ENCODE measurements at places on chromosomes 7 and 10.
A peak's percentile ranks its signal among the peaks of the same experiment; 100 is the strongest.

DNA sequence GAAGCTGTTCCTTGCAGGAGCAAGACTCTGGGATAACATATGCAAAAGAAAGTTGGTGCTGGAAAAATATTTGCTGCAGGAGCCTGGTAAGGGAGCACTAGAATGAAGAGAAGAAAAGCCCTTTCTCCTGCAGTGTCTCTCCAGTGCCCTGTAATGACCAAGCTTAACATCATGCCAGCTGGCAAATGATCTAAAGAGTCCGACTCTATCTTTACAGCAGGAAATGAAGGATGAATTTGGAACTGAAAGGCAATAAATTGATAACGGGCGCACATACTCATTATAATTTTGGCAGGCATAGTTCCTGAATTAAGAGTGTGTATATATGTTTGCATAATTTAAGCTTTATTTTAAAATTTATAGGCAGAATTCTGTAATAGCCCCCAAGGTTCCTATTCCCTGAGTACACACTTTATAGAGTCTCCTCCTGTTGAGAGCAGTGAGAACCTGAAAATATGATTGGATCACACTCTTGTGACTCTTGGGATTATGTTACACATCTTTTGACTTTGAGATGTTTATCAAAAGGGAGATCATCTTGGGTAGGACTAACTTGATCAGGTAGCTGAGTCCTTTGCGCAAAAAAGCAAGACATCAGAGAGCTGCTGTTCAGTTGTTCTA lies 299.0 kb upstream of the MBL2 start:
- DNase-seq, result no peak

DNA sequence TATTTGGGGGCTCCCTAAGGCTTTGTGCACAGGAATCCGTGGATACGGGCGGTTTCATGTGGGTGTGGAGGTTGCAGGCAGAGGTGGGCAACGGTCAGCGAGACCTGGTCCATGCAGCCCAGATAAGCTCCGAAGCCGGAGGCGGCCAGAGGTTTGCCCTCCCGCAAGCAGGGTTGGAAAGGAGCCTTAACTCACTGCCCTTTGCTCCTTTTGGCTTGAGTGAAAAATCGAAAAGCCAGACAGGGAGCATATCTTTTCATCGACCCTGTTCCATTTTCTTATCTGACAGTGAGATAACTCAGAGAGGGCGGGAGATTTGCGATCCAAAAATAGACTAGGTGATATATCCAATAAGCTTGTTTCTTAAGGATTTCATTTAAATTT lies 1.5 kb downstream of the GRM3 start:
- no peak for DNase-seq

DNA sequence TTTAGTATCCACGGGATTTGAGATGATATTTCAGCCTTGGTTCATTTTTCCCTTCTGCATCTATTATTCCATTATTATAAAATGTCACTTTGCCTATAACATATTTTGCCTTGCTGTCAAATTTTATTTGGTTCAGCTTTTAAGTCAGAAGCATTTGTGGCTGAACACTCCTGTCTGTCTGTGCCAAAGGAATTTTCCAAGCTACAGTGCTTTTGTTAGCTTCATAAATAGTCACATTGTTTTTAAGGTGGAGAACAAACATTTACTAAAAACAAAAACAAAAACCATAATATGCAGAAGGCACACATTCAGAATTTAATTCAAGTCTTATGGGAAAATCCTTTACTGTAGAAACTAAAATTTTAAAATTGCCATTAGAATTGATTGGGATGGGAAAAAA lies 33.8 kb upstream of the ELMO1 start:
- no peak for DNase-seq

DNA sequence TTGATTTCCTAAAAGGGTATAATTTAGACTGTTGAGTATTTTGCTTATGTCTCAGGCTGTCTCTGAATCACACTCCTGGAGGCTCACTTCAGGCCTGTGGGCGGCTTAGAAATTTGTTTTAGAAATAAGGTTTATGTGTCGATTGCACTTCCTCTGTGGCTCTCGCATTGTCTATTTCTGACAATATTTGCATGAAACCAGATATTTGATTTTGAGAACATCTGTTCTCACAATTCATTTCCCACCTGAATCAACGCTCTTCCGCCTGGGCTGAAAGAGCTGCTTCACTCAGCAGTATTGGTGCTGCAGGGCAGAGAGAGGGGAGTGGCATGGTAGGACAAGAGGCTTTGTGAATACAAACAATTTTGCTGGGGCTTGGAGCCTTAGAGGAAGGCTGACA lies 262.0 kb downstream of the ADRA2A start:
- DNase-seq, result no peak

DNA sequence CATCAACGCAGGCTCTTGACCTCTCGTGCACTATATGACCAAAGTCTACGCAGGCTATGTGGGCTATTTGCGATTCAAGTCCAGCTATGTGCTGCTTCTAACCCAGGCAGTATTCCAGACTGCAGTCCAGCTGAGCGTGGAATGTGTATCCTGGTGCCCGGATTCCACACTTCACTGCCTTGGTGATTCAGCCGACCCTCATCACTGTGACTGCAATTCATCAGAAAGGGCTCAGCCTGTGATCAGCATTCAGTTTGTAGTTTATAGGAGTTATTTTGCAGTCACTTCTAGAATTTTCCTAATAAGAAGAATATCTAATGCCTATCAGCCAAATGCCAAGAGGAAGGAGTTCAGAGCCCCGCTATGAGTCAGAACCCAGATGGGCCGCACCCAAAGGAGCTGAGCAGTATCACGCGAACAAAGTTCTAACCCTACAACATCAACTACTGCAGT lies 119.8 kb upstream of the LANCL2 start:
- DNase-seq, result no peak

DNA sequence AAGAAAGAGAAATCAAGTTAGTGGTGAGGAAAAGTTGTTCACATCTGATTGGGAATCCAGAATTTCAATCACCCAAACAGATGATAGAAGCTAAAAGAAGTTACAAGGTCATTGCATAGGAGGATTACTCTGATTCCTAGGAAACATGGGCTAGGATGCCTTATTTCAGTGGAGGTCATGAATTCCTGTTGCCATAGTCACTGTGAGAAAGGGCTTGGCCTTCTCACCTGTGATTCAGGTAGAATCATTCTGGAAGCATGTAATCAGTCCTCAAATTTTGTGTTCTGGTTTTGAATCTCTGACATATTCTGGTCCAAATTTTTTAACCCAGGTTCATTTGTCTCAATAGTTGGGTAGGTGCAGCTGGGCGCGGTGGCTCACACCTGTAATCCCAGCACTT lies 4.3 kb upstream of the NUB1 start:
- no peak for DNase-seq

DNA sequence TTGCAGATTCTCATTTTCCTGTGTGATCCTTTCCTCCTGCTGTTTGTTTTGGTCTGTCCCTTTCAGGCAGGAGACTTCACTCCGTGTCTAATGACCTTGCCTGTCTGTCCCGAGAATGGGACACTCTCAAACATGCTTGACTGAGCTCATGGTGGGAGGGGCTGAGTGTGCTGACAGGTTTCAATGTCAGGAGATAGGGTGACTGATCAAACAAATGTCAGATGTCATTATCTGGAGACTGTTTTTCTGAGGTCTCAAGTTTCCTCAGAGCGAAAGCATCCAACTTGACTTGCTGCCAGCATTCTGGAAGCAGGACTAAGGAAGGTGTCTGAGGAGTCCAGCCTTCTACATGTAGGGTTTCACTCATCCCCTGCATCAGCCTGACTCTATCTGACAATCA lies 228.8 kb upstream of the KIAA1217 start:
- DNase-seq, result no peak

DNA sequence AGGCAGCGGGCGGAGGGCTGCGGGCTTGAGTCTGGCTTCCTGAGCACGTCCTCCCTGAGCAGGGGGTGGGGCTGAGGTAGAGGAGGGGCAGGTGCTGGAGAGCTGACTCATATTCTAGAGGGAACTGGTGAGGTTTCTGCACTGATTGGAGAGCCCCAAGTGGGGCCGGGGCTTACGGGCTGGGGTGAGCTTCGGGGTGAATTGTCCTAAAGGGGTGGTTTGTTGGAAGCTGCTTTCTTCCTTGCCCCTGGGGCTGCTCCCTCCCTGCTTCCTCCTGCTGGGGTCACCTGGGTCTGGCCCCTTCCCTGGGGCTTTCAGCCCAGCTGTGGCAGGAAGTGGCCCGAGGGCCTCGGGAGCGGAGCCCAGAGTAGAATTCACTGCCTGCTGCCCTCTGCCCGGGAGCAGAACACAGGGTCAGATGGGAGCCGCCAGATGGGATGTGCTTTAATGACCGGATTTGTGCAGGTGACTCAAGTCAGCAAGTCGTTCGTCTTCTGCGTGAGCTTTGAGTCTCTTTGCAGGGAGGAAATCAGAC lies 48.6 kb downstream of the FAM20C start:
- no peak for DNase-seq

- DNase-seq, result peak; percentile 32
Measured at GRCh38 chr10:112951359-112952281, 1.6 kb downstream of the TCF7L2 start.

- no peak for DNase-seq
Measured at GRCh38 chr7:131298608-131298992, 29.1 kb upstream of the MKLN1 start.

DNA sequence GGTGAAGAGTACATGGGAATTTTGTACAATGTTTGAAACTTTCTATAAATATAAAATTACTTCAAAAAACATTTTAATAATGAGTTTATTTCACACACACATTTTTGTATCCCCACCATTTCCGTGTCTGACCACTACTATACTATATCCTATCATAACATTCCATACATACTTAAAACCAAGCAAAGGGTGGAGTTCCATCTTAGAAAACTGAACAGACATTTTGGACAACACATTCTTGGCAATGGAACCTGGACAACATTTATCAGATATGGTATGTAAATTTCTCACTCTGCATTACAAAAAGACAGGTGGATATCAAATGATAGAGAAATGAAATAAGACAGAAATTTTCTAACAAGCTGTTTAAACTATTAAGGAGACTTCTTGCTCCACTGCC lies 168.9 kb downstream of the TWIST1 start:
- DNase-seq, result no peak

DNA sequence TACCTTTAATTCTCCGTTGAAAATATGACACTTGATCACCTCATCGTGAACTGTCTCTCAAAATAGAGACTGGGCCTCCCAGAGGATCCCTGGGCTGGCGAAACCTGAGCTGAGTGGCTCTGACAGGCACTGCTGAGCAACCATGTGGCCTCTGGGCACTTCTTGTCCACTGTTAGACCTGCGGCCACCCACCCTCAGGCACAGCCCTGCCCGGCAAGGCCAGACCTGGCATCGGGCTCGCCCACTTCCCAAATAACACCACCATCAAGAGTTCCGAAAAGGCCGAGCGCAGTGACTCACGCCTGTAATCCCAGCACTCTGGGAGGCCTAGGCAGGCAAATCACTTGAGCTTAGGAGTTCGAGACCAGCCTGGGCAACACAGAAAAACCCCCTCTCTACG lies 82.5 kb downstream of the COBL start:
- DNase-seq, result no peak

- no peak for DNase-seq
Measured at GRCh38 chr10:110618230-110618610, 25.9 kb upstream of the RBM20 start.

DNA sequence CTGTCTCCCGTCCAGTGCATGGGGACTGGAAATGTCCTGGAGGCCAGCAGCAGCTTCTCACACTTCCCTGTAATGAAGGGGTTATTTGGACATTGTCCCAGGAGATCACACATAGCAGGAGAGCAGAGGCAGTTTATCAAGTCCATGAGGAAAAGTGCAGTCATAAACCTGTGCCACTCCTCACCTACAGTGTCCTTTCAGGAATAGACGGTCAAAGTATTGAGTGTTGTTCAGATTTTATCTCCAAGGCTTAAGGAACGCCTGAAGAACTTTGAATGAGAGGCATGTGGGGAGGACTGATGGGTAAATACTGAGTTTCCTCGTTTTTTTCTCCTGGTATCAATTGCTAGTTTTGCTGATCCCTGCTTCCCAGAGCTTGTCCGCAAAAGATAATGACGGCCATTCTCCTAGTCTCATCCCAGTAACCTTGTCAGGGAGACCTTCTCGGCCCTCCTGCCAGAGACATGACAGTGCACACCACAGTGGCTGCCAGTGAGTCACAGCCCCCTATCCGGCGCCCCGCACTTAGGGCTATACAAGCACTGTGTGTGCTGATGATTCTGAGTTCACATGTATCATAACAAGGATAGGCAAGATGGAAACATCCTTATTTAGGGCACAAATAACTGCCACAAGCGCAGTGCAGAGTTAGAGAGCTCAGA lies 495.5 kb upstream of the MGMT start:
- no peak for DNase-seq

DNA sequence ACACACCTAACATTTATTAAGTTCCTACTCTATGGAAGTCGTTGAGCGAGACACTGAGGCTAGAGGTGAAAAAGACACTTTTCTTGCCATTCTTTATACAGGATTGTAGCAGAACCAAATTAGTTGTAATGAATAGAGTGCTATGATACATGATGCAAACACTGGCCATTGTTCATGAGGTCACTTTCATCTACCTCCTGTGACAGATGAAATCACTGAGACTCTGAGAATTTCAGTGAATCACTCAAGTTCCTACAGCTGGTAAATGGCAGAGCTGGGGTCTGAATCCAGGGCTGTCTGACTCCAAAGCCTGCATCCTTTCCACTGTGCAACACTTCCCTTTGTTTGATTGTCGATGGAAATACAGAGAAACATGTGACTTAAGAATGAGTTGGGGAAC lies 657.6 kb downstream of the LRMDA start:
- no peak for DNase-seq

DNA sequence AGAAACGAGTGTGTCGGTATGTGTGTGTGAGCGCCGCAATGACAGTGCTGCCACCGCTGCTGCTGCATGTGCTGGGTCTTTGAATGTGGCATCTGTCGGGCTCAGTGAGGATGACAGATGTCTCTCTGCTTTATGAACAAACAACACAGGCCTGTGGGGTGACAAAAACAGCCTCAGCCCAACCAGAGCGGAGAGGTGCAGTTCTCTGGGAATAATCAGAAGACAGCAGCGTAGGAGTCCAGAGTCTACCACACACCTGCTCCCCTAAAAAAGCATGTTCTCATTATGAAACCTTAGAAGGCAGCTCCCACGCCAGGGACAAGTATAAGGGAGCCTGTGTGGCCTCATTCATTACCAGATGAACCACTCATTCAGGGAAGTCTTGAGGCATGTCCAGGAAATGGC lies 278.3 kb downstream of the KCNMA1 start:
- no peak for DNase-seq

- DNase-seq, result no peak
Measured at GRCh38 chr7:134905375-134905774, 80.9 kb upstream of the AGBL3 start.

DNA sequence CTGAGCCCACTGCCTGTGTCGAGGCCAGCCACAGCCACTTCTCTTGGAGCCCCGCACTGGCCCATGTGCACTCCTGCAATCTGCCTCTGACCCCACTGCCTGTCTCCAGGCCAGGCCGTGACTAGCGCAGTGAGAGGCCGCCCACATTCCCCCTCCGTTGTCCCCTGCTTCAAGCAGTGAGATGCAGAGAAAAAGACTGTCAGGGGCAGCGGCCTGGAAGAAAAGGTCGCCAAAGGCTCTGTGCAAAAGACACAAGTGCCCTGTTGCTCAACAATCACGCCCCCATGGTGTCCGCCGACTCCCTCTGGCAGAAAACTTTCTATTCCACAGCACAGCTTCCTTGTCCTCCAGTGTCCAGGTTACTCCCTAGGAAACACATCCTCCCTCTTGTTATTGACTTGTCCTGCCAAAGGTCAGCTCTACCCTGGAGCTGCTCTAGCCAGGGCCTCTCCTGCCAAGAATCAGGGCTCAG lies 9.9 kb downstream of the FAM131B start:
- DNase-seq, result no peak

GRCh38 chr7:1844336-1844950 lies 174.4 kb downstream of the ELFN1 start:
- no peak for DNase-seq
